ENCODE measurements at places on chromosomes 7 and 10.

DNA sequence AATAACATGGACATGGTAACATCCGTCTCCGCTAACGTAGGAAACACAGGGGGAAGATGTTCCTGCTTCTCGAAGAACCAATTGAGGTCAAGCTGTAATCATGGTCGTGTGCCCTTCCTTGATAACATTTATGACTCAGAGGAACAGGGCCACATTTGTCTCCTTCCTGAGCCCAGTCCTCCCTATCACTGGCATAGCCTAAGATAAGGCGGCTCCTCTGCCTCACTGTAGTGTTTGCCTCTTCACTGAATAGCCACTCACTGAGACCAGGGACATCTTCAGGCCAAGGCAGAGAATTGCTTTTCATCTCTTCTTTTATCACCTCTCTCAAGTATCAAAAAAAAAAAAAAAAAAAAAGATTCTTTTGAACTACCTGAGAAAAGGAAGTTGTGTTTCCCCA lies 5.4 kb upstream of the GRM8 start:
- DNase-seq: no peak

GRCh38 chr7:156402255-156402654 lies 238.3 kb upstream of the RNF32 start:
- no peak for DNase-seq

DNA sequence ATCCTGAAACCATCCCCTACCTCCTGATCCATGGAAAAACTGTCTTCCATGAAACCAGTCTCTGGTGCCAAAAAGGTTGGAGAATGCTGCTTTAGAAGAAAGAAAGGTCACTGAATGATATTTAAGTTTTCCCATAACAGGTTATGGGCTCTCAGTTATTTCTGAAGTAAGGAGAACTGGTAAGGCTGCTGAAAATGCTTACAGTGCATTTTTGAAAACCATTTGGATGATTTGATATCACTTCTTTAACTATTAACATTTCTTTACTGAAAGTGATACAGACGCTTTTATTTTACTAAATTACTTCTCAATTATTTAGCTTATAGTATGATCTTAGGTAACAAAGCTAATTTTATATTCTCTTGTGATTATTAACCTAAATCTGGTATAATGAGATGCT lies 1094.4 kb upstream of the C7orf33 start:
- DNase-seq: no peak

GRCh38 chr7:104306793-104307192 lies 21.6 kb upstream of the LHFPL3 start:
- DNase-seq: no peak

DNA sequence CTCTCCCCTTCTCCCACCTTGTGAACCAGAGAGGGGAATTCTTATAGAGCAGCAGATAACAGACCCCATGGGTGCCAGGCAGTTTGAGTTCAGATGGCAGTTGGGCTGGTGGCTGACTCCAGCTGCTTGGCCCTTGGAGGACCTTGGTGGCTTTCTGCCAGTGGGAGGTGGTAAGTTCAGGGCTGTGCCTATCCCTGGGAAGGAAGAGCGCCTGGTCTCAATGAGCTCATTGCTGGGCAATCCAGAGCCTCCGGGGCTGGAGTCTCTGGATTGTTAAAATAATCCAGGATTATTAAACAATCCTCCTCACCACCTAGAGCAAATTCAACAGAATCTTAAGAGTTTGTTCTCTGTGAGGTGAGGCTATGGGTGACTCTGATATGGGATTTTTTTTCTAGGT lies 105.2 kb downstream of the FANK1 start:
- DNase-seq: no peak

- DNase-seq: no peak
These were observed 4.6 kb downstream of the KIF20B start for GRCh38 chr10:89706011-89706410.

DNA sequence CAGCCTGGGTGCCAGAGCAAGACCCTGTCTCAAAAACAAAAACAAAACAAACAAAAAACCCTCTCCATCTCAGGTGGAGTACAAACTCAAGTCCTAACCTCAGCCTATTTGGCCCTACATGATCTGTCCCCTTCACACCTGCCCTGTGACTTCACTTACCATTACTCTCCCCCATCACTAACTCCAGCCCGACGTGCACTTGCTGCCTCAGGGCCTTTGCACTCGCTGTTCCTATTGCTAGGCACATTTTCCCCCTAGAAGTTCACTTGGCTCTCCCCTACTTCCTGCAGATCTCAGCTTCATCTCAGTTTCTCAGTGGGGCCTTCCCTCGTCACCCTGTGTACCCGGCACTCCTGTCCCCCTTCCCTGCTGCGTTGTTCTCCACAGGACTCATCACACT lies 8.5 kb upstream of the LRMDA start:
- DNase-seq: no peak

- DNase-seq: no peak
These were observed 58.4 kb upstream of the HDAC9 start for GRCh38 chr7:18437101-18437500.

DNA sequence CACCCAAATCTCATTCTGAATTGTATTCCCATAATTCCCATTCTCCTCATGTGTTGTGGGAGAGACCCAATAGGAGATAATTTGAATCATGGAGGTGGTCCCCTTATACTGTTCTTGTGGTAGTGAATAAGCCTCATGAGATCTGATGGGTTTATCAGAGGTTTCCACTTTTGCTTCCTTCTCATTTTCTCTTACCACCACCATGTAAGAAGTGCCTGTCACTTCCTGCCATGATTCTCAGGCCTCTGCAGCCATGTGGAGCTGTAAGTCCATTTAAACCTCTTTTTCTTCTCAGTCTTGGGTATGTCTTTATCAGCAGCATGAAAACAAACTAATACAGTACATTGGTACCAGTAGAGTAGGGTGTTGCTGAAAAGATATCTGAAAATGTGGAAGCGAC lies 98.2 kb upstream of the ASAH2 start:
- DNase-seq: no peak

GRCh38 chr10:10475812-10476211 lies 541.9 kb upstream of the CELF2 start:
- no peak for DNase-seq

DNA sequence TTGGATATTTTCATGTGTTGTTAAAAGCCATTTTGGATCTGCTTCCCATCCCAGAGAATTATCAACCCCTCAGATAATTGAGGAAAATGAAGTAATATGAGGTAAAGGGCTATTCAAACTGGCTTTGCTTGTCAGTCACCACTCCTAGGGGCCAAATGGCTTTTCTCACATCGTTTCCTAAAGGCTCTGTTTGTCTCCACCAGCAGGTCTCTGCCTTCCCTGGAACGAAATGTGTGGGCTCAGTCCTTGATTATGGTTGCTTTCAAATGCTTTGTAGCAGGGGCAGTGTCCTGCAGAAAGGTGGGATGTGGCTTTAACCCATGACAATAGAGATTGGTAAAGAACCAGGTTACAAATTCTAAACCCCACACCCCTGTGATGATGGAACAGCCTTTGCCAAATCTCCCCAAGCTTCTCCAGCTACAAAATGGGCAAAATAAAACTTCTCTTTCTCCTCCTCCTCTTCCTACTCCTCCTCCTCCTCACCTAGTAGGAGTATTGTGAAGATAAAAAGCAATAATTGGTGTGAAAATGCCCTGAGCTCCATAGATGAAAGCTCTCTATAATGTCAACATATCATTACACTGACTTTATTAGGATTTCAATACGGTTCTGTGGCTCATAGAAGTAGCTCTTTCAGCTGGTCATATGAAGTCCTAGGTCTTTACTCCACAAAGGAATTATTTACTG lies 127.6 kb downstream of the CHN2 start:
- DNase-seq: no peak

- DNase-seq: no peak
These were observed 5.5 kb upstream of the ZNF467 start for GRCh38 chr7:149778696-149779501.

- no peak for DNase-seq
These were observed 154.3 kb downstream of the ARHGAP21 start for GRCh38 chr10:24569330-24569796.

GRCh38 chr10:70675496-70676161 lies 3.3 kb downstream of the ADAMTS14 start:
- no peak for DNase-seq

- no peak for DNase-seq
These were observed 72.7 kb downstream of the SLC37A3 start for GRCh38 chr7:140325600-140325999.

- DNase-seq: no peak
These were observed 155.1 kb downstream of the GALNT11 start for GRCh38 chr7:152180587-152180986.

GRCh38 chr7:27171637-27172314 lies 2.3 kb downstream of the HOXA10 start:
- no peak for DNase-seq

- no peak for DNase-seq
These were observed 103.2 kb upstream of the ADAM12 start for GRCh38 chr10:126491476-126491875.

- DNase-seq: no peak
These were observed 10.0 kb upstream of the MARVELD1 start for GRCh38 chr10:97703398-97704067.

DNA sequence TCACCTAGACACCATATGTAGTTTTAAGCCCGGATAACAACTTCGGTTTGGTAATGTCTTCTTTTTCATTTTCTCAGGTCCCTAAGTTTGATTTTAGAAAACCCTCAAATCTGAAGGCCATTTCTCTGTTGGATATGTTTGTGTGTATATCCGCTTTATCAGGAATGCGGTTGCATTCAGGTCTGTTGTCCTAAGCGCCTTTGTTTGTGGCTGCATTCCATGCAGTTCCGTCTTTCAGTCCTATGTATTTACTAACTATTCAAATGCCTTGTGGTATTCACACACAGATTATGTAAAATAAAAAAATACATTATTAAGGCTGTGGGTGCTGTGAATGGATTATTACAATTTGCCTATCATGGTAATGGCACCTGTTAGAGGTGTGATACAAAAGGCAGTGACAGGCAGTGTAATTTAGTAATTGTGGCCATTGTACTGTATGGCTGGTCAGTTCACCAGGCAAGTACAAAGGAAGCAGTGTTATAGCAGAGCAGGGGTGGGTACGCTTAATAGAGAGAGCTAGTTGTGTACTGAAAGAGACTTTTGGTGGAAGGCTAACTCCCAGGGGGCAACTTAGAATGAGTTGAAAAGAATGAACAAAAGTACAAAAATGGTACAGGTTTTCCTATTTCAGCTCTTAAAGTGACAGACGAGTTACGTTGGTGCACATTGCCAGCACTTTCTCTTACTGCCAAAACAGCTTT lies 136.4 kb downstream of the VTI1A start:
- DNase-seq: no peak

- DNase-seq: no peak
These were observed 155.1 kb downstream of the ETV1 start for GRCh38 chr7:13834328-13834761.

DNA sequence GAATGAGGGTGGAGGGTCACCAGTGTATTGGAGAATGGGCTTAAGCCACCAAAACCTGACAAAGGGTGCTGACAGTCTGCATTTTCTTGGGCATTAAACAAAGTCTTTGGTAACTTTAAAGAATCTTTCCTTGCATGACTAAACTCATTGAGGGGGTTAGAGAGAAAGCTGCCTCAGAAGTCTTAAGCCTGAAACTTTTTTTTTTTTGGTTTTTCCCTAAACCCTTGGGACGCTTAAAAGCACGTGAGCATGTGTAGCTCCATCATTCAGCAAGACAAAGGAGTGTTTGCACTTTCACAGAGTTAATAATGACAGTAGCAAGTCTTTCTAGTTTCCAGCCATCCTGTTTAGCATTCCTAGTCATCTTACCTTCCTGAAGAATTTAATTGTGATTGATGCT lies 110.7 kb downstream of the LRMDA start:
- DNase-seq: no peak

DNA sequence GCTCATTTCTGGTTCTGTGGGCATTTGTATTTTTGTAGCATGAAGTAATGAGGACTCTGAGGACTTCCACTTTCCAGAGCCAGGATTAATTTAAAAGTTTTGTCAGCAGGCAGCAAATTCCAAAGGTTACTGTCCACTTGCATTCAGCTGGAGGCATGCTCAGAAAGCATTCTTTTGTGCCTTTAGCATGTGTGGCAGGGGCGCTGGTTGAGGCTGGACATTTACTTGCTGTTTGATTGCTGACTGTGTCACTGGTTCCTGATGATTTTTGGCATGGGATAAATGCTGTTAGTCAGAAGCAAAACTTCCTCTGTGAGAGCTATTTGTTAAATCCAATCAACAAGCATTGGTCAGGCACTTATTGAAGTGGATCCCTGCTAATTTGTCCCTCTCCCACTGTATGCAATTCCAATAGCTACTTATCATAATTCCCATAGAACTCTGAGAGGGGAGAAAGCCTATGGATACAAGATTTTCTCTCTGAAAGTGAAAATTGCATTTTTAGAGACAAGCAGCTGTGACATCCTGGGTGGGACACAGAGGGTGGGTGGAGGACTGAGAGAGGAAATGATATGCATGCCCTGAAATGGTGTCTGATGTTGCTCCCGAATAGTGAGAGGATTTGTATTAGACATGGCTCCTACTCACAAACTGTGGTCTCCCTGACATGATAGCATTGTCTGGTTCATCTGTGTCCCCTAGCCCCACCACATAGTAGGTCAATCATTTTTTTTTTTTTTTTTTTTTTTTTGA lies 161.2 kb upstream of the WDR11 start:
- DNase-seq: no peak

DNA sequence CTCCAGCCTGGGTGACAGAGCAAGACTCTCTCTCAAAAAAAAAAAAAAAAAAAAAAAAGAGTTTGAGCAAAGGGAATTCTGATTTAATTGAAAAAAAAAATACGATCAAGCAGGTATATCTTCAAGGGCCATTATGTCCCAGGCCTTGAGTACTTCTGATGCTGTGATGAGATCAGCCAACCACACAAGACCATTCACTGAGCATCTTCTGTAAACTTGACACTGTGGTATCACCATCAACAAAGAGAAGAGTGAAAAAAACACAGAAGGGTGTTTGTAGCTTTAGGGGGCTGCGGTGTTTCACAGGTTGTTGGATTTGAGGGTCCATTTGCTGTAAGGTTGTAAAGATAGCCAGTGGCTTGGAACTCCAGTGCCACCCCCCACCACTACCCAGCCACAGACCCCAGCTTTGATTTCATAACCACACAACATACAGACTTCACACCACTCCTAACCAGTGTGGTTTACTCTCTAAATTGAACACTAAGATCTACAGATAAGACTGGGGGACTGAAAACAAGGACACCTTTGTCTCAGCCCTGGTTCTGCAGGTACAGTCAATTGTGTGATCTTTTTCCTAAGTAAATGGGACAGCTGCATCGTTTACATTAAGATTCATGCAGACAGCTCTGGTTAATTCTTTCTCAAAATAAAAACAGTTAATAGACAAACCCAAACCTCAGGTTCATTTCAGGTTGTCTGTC lies 66.4 kb downstream of the CDC123 start:
- peak; percentile 89 for DNase-seq

- no peak for DNase-seq
These were observed 70.3 kb upstream of the NANOS1 start for GRCh38 chr10:118958984-118959925.

DNA sequence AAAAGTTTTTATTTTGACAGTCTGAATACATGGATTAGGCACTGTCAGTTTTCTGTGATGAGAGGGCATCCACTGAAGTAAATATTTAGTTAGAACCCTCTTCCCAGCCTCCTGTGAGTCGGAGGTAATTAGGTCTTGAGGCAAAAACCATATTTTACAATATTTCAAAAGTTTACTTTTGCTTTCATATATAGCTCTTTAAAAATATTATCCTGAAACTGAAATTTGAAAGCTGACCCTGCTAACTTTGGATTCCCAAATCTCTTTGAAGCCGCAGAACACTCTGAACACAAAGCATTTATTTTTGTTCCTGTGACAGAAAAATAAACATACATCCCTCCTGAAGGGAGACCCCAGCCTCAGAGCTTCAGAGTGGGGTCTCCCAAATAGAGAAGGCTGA lies 317.4 kb downstream of the KIF20B start:
- DNase-seq: no peak

GRCh38 chr7:155338632-155339320 lies 41.1 kb downstream of the INSIG1 start:
- DNase-seq: no peak

Data from HepG2 (cell line).